ENCODE measurements at places on chromosomes 3 and 15.

GRCh38 chr3:15676259-15676658 is 74.7 kb downstream of the BTD start:
- no peak for DNase-seq

GRCh38 chr3:159390656-159391212 is 588.9 kb downstream of the MFSD1 start:
- no peak for DNase-seq

DNA sequence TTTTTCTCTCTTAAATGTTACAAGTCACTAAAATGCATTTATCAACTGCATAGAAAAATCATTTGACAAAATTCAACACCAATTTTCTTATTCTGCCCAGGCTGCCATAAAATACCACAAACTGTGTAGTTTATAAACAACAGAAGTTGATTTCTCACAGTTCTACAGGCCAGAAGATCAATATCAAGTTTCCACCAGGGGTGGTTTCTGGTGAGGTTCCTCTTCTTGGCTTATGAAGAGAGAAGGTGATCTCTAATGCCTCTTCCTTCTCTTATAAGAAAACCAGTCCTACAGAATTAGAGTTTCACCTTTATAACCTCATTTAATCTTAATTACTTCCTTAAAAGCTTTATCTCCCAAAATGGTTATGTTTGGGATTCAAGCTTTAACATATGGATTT is 10.9 kb upstream of the CD200R1L start:
- DNase-seq: no peak

DNA sequence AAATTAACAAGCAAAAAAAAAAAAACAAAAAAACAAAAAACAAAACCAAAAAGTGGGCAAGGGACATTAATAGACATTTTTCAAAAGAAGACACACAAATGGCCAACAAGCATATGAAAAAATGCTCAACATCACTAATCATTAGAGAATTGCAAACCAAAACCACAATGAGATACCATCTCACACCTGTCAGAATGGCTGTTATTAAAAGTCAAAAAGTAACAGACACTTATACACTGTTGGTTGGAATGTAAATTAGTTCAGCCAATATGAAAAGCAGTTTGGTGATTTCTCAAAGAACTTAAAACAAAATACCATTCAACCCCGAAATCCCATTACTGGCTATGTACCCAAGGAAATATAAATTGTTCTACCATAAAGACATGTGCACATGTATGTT is 222.4 kb upstream of the CD96 start:
- DNase-seq: no peak

DNA sequence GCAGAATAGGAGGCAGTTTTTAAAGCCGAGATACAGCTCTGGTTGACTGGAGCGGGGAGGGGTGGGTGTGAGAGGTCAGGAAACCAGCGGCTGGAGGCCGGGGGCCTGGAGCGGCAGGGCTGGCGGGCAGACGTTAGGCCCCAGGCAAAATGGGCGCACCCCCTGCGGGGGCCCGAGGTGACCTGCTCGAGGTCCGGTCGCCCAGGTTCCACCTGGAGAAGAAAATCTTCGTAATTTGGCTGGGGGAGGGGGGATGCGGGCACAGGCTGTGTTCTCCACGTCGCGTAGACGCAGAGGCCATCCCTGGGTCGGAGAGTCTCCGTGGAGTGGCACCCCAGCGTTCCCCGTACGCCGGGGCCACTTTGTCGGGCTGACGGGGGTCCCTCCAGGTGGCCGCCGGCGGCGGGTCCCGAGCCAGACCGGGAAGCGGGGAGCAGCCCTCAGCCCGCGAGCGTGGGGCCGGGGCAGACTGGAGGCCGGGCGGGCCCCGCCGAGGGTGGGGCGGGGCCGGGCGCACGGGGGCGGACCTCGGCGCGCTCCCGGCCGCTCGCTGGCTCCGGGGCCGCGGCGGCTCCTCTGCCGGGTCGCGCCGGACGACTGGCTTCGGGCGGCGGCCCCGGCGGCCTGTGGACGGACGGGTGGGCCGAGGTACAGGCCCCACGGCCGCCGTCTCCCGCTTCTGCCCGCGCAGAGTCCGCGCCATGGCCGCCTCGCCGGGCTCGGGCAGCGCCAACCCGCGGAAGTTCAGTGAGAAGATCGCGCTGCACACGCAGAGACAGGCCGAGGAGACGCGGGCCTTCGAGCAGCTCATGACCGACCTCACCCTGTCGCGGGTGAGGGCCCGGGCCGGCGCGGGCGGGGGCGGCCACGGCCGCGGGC is at the start of gene CRTC3:
Gene CRTC3 (plus strand): TSS at position 553 of the 879 bp plus-strand sequence. CDS start 149 bp downstream, at position 702.
- DNase-seq: peak; percentile 90

DNA sequence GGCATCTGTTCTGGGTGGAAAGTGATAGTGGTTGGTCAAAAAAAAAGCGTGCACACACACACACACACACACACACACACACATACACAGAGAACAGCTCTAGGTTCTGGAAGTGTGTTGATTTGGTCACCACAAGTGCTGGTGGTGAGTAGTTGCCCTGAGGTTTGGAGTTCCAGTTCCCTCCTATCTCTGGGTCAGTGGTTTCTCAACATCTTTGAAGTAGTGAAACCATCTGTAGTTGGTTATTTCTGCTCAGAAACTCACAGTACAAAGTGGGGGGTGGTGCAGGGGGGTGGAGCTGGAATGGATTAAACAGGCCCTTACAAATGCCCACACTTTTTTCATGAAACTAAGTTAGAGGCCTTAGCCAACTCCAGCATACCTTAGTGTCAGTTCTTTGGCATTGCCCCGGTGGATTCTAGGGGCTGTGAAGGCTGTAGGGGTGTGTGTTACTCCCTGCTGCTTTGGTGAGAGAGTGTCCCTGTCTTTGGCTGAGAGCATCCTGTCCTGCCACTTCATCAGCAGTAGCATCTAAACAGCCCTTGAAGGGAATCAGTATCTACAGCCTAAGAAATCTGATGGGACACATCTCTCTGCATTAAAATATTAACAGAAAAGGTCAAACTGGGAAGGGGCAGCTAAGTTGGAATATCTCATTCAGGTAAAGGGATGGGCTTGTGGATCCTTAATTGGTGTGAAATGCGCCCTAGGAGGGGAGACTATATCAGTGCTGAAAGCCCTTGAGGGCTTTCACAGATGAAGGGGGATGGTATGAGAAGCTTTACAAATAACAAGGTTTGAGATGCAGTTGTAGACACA is 20.6 kb downstream of the SMAD3 start:
- no peak for DNase-seq

GRCh38 chr15:98651581-98652220 is 3.4 kb downstream of the IGF1R start:
- no peak for DNase-seq

DNA sequence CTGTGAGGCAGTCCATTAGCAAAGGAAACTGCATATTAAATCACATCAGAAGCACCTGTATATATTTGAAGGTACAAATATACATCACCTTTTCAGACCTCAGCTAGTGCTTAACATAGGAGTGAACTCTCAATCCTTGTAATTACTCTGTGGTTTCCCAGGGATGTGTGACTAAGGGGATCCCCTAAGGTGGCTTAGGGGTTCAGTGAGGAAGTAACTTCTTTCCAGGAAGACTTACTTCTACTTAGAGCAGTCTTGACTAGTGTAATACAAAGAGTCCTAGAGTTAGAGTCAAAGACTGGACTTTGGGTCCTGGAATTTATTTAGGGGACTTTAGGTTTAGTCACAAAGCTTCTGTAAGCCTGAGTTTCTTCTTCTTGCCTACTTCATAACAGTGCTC is 8.7 kb upstream of the SUMF1 start:
- no peak for DNase-seq

DNA sequence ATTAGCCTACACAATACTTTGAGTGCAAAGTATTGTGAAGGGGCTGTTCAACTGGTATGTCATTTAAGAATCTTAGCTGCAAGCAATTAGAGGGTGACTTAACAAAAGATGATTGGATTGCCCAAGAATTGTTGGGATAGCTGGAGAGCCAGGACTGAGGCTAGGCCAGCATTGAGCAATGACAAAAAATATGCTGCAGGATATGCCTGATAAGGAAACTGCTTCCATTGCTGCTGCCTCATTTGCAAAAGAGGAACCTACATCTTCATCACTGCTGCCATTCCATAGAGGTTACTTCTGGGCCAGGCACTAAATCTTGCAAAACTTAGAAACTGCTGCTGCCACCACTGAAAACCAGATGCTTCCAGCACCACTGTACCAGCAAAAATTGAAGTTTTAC is 108.0 kb upstream of the TBC1D5 start:
- DNase-seq: no peak

- DNase-seq: no peak
Observed at GRCh38 chr3:193391902-193392301, 13.3 kb upstream of the ATP13A5 start.

- DNase-seq: no peak
Observed at GRCh38 chr15:52683580-52683979, 4.4 kb upstream of the ATOSA start.

- DNase-seq: no peak
Observed at GRCh38 chr15:49621887-49622286, 1.0 kb downstream of the DTWD1 start.

GRCh38 chr3:191795196-191795595 is 334.2 kb downstream of the PYDC2 start:
- no peak for DNase-seq

DNA sequence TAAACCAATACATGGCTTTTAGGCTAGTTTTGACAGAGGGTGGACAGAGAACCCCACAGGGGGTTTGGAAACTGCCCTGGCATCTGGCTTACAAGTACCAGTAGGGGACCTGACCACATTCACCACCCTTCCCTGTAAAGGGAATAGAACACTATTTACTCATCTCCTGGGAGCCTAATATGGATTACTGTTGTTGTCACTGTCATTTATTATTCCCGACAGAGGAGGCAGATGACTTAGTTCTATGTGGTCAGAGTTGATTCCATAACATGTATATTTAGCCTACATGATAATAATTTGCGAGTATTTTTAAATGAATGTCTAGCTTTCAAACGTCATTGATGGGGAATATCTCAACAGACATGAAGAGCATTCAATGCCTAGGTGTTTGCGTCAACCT is 15.9 kb downstream of the ZBTB38 start:
- DNase-seq: no peak

- no peak for DNase-seq
Observed at GRCh38 chr15:98596131-98596530, 52.2 kb upstream of the IGF1R start.

GRCh38 chr3:107753494-107753893 is 230.7 kb downstream of the BBX start:
- no peak for DNase-seq

GRCh38 chr3:132087356-132087755 is 52.5 kb upstream of the CPNE4 start:
- DNase-seq: no peak

DNA sequence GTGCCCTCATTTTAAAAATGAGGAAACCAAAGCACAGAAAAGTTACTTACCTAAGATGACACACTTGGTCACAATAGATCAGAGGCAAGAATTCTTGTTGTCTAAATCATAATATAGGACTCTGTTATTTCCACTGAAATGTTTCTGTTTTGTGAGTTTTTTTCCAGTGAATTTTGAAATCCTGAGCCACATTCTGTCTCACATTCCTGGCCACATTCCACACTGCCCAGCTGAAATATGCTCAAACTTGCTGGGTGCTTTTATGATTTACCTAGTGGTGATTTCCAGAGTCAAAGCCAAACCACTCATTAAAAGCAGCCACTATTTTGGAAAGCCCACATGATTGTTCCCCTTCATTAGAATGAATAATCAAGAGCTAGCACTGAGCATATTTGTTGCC is 82.3 kb upstream of the NPHP3 start:
- no peak for DNase-seq

- DNase-seq: no peak
Observed at GRCh38 chr15:74405823-74406222, 27.9 kb downstream of the SEMA7A start.

- DNase-seq: no peak
Observed at GRCh38 chr15:96309143-96309660, 21.3 kb upstream of the NR2F2 start.

DNA sequence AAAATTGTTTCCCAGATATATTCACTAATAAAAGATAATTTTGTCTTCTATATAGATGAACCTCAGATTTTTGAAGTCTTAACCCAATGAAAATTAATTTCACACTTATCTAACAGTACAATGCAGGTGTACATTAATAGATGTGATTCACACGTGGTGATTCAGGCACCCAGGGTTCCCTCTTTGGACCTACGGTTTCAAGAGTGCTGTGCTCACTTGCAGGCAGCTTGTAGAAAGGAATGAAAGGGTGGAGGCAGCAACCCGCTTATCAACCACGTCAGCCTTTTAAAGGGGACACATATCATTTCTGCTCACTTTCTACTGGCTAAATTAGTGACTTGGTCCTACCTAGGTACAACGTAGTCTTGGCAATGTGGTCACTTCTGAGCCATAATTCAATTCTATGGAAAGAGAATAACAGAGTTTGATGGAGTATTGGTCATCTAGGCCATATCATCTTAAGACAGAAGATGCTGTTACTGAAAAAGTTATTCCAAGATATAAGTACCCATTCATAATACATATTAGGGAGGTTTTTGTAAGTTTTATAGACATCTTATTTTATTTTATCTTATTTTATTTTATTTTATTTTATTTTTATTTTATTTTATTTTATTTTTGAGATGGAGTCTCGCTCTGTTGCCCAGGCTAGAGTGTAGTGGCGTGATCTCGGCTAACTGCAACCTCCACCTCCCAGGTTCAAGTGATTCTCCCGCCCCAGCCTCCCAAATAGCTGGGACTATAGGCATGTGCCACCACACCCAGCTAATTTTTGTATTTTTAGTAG is 37.9 kb downstream of the ACP3 start:
- no peak for DNase-seq

- DNase-seq: no peak
Observed at GRCh38 chr3:24562895-24563294, 68.2 kb upstream of the THRB start.

DNA sequence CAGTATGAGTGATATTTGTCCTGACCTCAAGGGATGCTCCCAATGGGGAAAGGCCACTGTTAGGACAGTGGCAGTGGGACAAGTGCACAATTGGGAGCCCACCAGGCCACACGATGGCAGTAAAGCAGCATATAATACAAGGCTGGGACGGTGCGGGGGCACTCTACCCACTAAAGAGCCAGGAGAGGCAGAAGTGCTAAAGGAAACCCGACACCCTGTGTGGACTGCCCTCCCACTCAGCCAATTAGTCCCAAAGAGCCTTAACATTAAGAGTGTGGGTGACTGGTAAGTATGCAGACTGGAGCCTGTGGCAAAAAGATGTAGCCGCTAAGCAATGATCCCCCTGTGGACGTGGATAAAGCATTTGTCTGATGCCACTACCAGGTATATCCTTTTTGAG is 8.2 kb upstream of the ZNF589 start:
- DNase-seq: peak; percentile 47

- DNase-seq: no peak
Observed at GRCh38 chr15:60374628-60375081, 23.1 kb downstream of the ANXA2 start.

DNA sequence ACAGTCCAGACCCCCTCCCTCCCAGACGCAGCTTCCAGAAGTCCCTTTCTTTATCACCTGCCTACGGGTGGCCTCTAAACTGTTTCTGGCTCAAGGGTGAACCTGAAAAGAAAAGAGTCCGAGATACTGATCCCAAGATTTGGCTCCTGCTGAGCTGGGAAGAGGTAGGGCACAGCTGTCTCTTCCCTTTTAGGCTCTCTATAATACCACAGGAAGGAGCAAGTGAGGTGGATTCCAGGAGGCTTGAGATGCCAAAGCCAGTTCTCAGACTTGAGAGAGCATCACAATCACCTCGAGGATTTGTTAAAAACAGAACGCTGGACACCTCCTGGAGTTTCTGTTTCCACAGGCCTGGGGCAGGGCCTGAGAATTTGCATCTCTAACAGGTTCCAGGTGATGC is 12.3 kb downstream of the ST8SIA2 start:
- no peak for DNase-seq

Measured in frontal cortex (tissue), 4 donors.